ENCODE measurements at places on chromosomes 7 and 10. TPM values are rescaled to one million over a fixed set of nuclear protein-coding genes. Genes with fewer than 3 reads are reported as not detected.

LEP gene
- not detected for total RNA-seq

AOAH gene
- total RNA-seq: not detected

LRRN3 gene
- total RNA-seq: 0.33 TPM

TAS2R5 gene
- 3.5 TPM for total RNA-seq

HOXA1 gene
- 9.4 TPM for total RNA-seq

SUN3 gene
- total RNA-seq: not detected

NRF1 gene
- 11.3 TPM for total RNA-seq

ITGA8 gene
- not detected for total RNA-seq

LBX1 gene
- not detected for total RNA-seq

PTF1A gene
- total RNA-seq: not detected

ANKRD61 gene
- total RNA-seq: not detected

VGF gene
- 0.54 TPM for total RNA-seq

CFAP43 gene
- 0.33 TPM for total RNA-seq

ADAM8 gene
- 46.0 TPM for total RNA-seq

NANOS1 gene
- 9.8 TPM for total RNA-seq

RNF148 gene
- total RNA-seq: not detected

CCDC3 gene
- total RNA-seq: 7.7 TPM

- no peak for DNase-seq
Observed at GRCh38 chr10:4219901-4220300, 434.9 kb upstream of the KLF6 start.

- DNase-seq: no peak
Observed at GRCh38 chr10:5423771-5424170, 11.4 kb downstream of the NET1 start.

GRCh38 chr7:77245015-77245755 lies 45.6 kb upstream of the FGL2 start:
- DNase-seq: no peak

- no peak for DNase-seq
Observed at GRCh38 chr7:80603940-80604339, 34.5 kb upstream of the CD36 start.

GRCh38 chr10:130809761-130810515 lies 501.6 kb downstream of the TCERG1L start:
- DNase-seq: no peak

- DNase-seq: peak; percentile 60
Observed at GRCh38 chr10:58189269-58189668, 78.4 kb downstream of the IPMK start.

- no peak for DNase-seq
Observed at GRCh38 chr7:52794621-52795020, 240.8 kb upstream of the POM121L12 start.

GRCh38 chr7:41889040-41889439 lies 186.2 kb upstream of the INHBA start:
- DNase-seq: no peak

DNA sequence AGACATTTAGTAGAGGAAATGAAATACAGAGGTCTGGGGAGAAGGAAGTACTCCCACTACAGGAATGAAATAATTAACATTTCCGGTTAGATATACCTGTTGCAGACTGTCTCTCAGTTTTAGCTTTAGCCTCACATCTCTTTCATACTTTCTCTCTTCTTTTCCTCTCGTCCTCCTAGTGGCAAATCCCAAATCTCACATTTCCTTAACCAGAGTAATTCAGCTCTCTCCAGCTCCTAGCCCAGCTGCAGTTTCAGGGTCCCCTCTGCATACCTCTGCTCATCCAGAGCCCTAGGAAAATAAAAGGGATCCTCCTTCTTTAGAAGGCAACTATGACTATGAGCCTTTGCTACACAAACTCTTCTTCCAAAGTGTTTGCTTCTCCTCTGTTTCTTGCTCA lies 643.2 kb downstream of the PHTF2 start:
- DNase-seq: no peak

DNA sequence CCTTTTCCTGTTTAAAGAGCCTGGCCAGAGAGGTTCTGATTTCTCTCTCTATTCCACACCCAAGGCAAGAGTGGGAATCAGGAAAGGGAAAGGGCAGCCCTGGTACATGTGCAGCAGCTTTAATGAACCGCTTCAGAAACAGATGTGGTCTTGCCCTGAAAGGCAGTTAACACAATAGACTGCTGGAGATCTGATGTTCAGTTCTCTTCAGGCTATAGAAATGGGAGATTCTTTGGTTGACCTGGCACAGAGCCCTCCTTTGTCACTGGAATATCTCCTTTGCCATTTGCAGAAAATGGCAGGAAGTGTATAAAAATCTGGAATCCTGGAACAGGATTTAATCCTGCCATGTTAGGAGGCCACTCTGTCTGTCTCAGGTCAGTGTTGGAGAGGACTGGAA lies 36.3 kb upstream of the EXOC6 start:
- no peak for DNase-seq

- DNase-seq: peak; percentile 38
Observed at GRCh38 chr7:150986099-150986512, 4.7 kb upstream of the NOS3 start.

DNA sequence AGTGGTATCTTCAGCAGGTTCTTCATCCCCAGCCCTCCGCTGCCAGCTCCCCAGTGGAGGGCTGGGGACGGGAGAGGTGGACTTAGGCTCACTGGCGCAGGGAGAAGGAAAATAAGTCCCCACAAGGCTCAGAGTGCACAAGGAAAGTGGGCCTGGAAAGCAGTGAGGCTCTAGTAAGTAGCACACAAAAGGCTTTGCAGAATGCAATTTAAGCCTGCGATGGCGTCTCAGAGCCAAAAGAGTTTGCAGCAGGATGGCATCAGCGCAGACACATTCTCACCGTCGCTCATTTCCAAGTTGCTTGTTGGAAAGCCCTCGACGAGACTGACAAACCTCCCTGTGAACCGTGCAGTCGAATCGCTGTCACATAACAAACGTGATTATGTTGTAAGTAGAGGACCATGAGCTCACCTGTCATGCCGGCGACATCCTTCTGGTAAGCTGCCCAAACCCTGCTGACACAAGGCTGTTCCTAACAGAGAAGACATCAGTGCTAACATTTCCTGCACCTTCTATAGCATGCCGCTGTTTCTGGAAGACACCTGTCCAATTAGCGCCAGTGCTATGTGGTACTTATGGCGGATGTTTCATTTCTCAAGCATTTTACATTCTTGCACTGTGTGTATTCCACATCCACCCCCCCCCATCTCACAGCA lies 98.3 kb upstream of the NPVF start:
- DNase-seq: no peak

- no peak for DNase-seq
Observed at GRCh38 chr7:149293946-149294633, 32.1 kb downstream of the ZNF783 start.

DNA sequence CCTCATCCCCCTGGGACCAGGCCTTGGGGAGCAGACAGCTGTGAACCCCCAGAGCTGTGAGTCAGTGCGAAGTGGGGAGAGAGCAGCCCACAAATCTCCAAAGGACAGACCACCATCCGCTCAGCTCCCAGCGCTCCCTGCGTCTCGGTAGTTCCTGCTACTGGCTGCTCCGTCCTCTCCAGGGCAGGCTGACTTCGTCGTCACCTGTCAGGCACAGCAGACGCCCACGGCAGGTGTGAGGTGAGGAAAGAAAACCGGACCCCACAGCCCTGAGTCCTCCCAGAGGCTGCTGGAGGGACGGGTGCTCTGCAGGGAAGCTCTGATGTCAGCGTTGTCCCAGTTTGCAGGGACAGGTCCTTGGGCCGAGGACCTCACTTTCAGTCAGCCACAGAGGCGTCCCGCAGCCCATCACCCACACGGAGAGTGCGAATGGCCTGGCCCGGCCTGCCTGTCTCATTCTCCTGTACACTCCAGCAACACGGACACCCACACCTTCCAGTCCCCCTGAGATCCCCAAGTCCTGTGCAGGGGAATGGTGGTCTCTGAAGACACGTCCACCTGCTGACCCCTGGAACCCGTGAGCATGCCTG lies 95.2 kb downstream of the DNAJB6 start:
- DNase-seq: no peak

- DNase-seq: no peak
Observed at GRCh38 chr7:90613088-90613498, 17.0 kb downstream of the CDK14 start.

DNA sequence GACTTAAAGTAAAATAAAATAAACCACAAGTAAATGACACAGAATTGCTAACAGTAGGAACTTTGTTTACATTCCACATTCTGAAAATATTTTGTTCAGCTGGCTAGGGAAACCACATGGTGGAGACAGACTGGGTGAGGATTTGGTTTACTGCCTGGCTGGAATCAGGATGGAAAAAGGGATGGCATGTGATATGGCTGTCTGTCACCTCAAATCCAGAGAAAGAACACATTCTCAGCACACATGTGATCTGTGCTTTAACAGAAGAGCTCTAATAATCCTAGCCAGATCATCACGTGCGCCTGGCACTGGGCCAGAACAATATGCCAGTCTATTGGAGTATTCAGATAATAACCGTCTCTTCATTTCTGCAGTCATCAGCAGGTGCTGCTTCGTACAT lies 90.9 kb upstream of the PIP4K2A start:
- DNase-seq: no peak

- DNase-seq: no peak
Observed at GRCh38 chr7:1987084-1987535, 245.6 kb downstream of the MAD1L1 start.

DNA sequence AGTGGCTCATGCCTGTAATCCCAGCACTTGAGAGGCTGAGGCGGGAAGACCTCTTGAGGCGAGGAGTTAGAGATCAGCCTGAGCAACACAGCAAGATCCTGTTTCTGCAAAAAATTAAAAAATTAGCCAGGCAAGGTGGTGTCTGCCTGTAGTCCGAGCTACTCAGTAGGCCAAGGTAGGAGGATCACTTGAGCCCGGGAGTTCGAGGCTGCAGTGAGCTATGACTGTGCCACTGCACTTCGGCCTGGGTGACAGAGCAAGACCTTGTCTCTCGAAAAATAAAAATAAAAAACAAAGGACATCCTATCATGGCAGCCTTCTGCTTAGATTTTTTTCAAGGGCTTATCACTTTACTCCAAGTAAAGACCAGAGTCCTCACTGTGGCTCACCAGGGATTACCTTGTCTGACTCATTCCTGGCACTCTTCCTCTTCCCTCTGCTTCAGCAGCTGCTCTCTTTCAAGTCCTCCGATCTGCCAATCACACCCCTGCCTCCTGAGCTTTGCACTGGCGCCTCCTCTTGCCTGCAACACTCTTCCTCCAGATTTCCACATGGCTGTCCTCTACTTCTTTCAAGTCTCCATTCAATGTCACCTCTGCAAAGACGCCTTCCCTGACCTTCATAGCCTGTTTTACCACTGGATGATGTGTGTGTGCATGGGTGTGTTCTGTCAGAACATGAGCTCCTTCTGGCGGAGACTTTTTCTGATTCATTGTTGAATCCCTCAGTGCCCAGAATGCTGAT lies 7.7 kb downstream of the PRTFDC1 start:
- DNase-seq: peak; percentile 86

DNA sequence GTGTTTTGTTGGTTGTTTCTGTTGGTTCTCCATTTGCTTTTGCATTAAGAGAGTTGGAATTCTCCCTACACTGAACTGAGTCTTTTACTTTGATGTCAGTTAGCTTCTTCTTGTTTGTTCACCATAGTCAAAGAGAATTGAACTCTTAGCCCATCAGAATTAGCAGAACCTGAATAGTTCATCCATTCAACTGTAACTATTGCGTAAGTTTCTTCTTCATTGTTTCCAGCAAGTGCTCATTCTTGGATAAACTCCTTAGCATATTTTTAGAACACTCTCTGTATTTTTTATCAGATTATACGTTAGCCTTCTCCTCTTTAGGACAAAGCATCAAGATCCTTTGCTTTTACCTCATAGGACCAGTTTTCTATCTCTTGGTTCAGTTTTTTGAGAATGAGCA lies 128.4 kb upstream of the RAB11FIP2 start:
- no peak for DNase-seq

DNA sequence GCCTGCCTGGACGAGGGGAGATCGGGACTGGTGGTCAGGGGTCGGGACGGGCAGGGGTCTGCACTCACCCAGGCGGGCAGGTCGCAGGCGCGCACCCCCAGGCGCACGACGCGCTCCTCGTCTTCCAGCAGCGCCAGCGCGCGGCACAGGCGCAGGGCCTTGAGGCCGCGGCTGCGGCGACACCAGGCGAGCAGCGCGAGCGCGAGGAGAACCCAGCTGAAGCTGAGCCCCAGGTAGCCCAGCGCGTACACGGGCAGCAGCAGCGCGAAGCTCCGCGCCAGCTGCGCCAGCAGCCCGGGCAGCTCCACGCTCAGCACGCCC lies 328 bp downstream of the ESYT2 start:
- DNase-seq: peak; percentile 78

- no peak for DNase-seq
Observed at GRCh38 chr10:3422282-3422681, 249.7 kb upstream of the PITRM1 start.

GRCh38 chr7:148356303-148356702 lies 234.3 kb upstream of the C7orf33 start:
- DNase-seq: no peak

- no peak for DNase-seq
Observed at GRCh38 chr7:43769281-43769680, 10.8 kb downstream of the BLVRA start.

DNA sequence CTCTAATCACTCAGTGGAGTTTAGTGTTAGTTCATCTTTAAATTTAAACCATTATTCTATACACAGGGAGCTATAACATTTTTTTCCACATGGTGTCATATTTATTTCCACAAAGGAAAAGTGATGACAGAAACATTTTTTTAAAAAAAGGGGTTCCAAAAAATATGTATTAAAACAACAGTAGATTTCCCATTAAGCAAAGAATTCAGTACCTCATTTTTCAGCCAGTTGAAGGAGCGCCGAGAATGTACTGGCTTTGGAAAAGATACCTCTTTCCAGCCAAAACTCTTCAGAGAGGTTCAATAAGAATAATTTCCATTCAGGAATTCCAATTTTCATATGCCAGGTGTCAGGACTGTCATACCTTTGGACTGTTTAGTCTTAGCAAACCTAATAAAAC lies 250.5 kb upstream of the MEOX2 start:
- no peak for DNase-seq

DNA sequence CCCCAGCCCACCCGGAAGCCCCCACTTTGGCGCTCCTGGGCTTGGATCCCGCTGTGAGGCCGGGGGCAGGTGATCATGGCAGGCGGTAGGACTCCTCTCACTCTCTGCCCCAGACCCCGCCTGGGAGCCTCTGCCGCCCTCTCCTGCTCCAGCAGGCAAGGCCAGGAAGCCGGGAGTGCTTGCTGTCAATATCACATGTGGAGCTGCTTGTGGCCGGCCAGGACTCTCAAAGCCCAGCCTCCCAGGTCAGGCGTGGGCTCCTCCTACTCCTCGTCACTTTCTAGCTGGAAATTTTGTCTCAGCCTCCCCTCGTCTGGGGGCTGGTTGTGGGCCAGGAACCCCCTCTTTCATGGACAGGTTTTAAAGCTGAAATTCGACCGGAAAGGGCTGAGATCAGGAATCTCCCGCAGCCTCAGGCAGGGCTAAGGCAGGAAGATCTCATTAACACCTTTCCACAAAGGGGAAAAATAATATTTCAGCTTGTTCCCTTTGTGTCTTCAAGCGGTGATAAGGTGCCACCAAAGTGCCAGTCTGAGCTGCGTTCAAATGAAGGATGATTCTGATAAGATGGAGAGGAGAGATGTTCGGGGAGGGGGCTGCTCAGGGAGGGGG lies 273.6 kb upstream of the PODXL start:
- no peak for DNase-seq
